ENCODE measurements at places on chromosomes 2 and 18.

GRCh38 chr2:85936421-85937068 is 47.8 kb upstream of the ST3GAL5 start:
- no peak for DNase-seq

- DNase-seq: no peak
Measured at GRCh38 chr18:48342581-48342980, 66.6 kb downstream of the ZBTB7C start.

DNA sequence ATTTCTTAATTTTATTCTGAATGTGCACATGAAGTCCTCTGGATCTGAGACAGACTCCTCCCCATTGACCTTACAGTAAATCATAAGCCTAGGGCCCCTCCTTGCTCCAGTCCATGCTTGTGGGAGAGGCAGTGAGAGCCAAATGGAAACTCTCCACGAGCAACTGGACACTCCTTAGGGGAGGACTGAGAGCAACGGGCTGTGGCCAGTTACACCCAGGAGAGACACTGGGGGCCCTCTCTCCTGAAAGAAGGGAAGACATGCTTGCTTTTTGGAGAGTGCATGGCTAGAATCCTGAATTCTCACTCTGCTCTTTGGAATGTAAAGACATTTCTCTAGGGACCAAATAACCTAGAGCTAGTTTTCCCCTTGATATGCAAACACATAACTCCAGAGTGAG is 49.0 kb upstream of the BIN1 start:
- no peak for DNase-seq

DNA sequence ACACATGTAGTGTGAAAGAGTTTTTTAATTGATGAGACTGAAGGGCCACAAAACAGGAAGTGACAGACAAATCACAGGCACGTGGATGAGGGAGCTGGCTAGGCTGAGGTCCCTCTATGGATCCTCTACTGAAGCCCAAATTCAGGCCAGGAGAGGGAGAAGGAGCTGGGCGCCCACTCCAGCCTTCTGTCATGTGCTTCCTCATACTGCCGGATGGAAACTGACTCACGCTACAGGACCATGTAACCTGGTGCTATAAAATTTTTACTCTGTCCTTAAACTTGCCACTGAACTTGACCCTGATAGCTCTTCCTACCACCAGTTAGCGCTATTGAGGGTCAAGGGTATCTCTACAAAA is 31.3 kb downstream of the PSTPIP2 start:
- no peak for DNase-seq

DNA sequence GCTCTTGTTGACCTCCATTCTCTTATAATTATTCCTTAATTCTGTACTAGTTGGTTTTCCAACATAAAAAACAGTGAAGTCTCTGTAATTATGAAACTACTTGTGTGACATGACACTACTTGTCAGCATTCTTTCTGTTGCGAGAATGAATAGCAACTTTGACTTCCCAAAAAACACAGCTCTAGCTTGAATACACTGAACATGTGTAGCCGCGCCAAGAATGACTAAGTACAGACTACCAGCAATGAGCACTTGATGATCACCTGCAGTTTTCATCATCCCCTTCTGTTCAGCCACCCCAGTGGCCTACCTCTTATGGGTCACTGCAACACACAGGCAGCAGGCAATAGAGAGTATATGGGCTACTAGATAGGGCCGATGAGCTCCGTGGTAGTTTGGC is 229.3 kb downstream of the TGIF1 start:
- no peak for DNase-seq
